ENCODE measurements at places on chromosomes 11 and 22.

DNA sequence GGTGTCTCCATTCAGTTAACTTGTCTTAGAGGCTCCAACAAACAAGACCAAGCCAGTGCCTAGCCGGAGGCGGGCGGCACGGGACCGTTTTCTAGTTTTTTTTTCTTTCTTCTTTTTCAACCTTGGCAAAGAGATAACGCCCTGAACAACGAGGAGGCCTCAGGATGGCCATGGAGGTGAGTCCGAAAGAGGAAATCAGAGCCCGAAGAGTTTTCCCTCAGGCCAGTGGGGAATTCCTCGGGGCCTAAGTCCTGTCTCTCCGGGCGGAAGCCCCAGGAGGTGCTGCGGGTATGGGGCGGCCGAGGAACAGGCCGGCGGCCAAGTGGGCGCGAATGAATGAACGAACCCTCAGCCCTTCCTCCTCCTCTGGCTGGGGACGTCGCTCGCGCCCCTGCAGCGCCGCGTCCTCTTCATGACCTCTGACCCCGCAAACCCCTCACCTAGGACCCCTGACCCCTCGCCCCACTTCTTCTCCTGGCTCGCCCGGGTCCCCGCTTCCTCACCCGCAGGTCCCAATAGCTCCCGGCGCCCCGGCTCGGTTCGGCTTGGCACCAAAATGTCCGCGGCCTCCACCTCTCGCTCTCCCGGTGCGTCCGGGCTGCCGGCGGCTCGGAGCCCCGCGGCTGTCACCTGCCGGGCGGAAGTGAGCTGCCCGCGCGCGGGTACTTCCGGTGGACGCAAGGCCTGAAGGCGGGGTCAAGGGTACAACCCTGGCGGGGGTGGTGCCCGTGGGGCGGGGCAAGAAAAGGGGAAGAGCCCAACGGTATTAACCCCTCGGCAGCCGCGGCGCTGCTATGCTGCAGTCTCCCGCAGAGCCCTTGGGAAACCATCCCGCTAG, at the start of gene AP1B1:
TSS of gene AP1B1 (minus strand) at position 650 of the 838 bp plus-strand sequence. CDS start 21,327 bp downstream, outside the sequence.
- DNase-seq, result peak; percentile 71

DNA sequence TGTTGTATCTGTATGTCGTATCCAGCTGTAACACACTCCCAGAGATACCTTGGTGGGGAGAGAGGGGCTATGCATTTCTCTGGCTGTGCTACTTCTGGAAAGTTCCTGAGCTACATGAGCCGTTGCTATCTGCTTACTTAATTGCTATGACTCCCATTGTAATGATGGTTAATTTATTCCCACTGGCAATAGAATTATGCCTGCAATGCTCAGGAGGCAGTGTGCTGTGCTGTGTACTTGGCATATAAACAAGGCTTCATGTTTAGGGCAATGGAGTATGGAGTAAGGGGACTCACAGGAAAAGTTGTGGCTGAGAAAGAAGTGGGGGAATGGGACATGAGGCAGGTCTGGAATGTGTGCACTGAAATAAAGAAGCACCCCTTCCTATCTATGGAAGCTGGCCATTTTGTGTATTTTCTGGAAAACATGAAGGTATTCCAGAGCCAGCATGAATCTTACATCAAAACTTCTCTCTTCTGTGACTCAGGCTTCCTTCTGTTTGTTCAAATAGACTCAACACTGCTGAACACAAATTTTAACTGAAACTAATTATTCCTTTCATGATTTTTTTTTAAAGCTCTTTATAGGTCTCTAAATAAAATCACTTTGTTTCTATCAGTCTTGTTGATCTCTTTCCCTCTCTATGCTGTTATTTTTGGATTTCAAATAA, 40.6 kb downstream of the CD44 start:
- no peak for DNase-seq

DNA sequence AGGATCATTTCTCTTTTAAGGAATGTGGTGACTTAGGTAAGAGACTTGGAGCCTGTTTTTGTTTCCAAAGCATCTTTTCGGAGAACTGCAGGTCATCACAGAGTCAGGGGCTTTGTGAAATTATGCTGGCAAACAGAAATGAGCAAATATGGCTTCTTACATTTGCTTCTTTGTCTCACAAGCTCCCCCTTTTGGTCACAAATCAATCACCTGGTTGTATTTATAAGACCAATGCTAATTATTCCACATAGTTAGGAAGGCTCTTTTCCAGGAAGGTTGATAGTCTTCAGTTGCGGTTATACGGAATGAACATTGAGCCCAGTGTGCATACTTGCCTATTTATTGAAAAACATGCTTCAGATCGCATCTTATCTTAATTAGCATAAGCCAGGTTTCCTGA, 34.6 kb upstream of the CEP126 start:
- DNase-seq, result no peak

DNA sequence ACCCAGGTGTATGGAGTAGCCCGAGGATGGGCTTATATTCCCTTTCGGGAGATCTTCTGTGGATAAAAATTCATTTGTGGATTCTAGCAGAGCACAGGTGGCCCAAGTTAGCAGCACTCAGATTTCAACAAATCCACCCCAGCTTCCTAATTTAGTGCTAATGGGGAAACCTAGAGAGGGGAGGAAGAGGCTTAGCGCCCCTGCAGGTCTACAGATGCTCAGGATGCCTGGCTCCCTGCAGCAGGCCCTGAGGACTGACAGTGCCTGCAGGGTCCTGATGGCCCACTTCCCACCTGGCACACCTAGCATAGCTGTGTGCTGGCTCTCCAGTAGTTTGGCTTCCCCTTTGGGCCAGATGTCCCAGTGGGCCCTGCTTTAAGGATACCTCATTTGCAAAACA, 6.5 kb downstream of the DGAT2 start:
- DNase-seq, result no peak

- DNase-seq, result no peak
These were observed 1.6 kb downstream of the TCP11L1 start for GRCh38 chr11:33040862-33041453.

DNA sequence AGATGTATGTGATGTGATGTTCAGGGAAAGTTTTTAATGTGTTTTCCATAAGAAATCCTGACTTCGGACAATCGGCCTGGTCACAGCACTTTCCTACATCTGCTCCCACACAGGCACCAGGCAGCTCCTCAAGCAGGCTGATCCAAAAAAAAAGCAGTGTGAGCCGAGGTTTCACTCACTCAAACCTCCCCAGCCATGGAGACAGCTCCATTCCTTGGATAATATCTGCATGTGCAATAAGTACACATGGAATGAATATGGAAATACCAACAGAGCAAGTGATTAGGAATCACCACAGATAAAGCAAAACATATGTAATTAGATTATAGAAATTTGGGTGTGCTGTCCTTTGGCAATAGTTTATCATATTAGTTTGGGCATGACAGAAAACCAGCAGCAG, 88.8 kb upstream of the API5 start:
- no peak for DNase-seq

GRCh38 chr22:24761888-24762675, 12.4 kb downstream of the PIWIL3 start:
- no peak for DNase-seq

DNA sequence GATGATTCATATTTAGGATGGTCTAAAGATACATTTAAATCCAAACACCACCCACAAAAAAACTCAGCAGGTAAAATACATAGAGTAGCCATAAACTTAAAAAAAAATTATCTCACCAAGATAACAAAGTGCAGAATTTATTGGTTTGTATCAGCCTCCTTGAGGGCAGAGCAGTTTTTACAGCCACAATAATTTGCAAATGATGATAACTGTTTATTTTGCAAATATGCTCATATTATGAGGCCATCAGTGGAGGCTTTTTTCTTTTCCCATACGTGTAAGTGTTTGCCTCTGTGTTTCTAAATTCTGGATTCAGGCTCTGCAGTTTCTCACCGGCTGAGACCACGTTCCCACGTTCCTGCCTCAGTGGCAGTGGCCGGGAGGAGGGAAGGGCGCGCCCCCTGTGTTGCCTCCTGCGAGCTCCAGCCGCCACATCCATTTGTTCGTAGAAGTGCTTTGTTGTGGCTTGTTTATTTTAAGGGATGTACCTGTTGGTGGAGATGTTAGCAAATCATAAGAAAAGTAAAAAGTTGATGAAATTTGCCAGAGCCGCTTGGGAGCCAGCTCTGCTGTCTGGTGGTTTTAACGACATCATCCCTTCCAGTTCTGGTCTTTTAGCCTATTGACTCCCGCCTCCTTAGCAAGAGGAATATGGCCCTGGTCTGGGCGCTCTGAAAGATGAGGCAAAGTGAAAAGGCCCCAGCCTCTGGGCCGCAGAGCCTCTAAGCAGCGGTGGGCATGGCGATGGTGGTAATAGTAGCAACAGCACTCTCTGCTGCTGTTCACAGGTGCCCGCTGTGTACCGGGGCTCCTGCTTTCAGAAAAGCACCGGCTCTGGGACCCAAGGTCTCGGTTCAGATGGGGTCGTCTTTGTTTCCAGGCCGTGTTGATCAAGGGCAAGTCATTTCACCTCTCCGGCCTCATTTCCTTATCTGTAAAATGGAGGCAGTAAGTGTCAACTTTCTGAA, 66.7 kb upstream of the PPARA start:
- no peak for DNase-seq
